ENCODE measurements at places on chromosomes 1 and 21.

GRCh38 chr1:203082571-203083462 lies 3.0 kb downstream of the MYOG start:
- DNase-seq: no peak

GRCh38 chr1:226871636-226872327 lies 1.4 kb downstream of the PSEN2 start:
- DNase-seq: no peak

- DNase-seq: no peak
Observed at GRCh38 chr1:2525572-2525919, 850 bp downstream of the PANK4 start.

DNA sequence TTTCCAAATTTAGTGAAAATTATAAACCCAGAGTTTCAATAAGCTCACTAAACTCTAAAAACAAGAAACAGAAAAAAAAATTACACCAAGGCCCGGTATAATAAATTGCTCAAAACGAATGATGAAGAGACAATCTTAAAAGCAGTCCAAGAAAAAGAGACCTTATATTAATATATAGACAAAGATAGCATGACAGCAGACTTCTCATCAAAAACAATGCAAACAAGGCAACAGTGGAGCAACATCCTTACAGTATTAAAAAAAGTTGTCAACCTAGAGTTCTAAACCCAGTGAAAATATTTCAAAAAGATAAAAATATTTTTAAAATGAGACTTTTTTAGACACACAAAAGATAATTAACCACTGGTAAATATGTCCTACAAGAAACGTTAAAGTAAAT lies 46.7 kb downstream of the KIFAP3 start:
- DNase-seq: no peak

DNA sequence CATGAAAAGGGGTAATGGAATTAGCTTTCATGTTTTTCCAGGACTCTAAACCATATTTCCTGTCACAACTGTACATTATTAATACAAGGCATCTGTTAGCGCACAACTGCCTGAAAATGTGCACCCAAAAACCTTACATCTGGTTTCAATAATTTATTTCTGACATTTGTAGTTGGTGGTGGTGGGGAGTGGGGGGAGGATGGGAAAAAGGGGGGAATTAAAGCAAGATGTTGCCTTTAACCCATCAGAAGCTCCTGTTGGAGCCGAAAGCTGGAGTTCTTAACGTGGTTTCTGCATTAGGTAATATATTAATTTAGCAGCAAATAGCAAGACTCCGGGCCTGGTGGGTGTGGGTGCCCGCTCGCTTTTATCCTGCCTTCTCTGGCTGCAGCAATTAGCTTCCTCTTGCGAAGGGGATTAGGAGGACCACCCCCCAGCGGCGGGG lies 36.9 kb upstream of the HHAT start:
- no peak for DNase-seq

DNA sequence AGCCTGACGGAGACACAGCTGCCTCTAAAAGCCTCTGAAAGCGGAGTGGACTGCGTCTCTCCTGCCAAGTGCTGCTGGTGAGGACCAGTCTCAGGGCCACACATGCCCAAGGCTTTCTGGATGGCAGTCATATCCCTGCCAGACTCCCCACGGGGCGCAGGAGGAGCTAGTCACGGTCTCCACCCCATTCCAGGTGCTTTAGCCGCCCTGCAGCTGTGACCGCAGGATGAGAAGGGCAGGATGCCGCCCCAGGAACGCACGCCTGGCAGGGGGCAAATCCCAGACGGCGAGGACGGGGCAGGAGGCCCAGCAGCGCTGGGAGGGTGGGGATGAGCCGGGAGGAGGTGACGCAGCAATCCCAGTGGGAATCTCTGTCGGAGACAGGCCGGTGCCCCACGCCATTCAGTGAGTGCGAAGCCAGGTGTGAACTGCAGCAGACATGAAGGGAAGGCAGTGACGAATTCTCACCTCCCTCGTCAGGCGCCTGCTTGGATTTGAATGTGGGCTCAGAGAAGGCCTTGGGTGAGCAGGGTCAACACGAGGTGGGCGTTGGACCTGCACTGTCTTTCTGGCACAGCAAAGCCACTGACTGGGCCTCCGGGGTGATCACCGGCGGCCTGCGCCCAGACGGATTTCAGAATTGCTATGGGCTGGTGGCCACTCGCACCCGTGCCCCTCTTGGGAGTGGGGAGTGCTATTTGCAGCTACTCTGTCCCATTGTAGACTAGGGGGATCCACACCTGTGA lies 38.5 kb upstream of the SLC19A1 start:
- no peak for DNase-seq

DNA sequence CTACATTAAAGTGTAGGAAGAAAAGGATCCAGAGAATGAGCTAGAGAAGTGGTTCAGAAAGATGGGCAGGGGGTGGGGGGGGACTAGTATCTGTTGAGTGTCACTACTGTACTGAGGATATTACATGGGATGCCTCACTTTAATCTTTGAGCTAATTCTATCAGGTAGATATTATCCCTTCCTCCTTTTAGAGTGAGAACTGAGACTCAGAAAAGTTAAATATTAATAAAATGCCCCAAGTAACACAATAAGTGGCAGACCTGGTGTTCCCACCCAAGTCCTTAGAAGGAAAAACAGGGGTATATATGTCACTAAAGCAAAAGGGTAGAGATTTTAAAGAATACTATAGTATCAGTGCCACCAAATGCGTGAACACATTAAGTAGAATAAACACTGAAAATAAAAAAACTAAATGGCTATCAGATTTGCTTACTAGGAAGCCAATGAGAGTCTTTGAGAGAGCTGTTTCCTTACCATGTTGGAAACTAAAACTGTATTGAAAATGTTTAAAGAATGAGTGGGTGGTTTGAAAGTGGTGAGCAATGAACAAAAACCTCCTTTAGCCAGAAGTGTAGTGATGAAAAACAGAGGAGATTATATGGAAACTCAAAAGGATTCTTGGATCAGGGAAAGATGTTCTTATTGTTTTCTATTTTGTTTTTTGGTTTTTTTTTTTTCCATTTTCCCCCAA lies 230.8 kb downstream of the BARHL2 start:
- DNase-seq: no peak

DNA sequence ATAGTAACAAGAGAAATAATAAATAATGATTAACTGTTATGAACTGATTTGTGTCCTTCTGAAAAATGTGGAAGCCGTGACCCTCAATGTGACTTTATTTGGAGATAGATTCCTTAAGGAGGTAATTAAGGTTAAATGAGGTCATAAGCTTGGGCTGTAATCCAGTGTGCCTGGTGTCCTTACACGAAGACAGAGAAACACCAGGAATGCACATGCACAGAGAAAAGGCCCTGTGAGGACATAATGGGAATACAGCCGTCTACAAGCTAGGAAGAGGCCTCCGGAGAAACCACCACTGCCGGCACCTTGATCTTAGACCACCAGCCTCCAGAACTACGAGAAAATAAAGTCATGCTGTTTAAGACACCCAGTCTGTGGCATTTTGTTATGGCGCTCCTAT lies 215.9 kb downstream of the NEGR1 start:
- no peak for DNase-seq

DNA sequence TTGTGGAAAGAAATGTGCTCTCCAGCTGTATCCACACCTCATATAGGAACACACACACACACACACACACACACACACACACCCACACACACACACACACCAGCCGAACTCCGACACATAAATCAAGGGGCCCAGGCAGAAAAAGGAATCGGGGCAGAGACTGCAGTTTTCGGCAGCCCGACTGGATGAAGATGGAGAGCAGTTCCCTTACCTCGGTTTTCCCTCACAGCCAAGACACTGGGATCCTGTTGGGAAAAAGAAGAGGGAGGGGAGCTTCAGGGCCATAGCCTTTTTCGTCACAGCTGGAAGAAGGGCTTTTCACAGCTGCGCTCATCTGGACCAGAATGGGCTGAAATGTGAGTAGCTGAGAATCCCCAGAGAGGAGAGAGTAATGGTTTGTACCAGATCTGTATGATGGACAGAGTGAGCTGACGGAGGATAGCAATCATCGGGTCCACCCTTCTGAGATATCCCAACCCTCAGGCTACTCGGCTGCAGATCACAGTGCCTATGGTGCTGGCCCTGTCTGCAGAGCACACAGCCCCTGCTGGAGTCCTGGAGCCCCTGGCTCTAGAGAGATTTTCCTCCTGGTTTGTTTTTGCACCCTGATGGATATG lies 37.7 kb downstream of the PIK3C2B start:
- DNase-seq: no peak

DNA sequence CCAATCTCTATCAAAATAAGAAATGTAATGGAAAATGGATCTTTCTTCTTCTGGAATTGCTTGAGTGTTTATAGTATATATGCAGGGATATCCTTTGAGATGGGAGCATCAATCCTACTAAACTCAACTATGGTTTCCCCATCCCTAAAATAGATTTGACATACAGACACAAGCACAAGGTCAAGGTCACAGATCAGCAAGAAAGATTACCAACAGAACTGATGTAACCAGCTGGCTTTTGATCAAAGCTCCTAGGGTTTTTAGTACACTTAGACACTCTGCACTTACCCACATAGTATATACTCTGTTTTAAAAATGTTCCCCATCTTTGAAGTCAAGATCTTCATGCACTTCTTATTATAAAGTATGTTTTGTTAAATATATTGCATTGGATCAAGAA lies 85.5 kb downstream of the NRIP1 start:
- DNase-seq: no peak

DNA sequence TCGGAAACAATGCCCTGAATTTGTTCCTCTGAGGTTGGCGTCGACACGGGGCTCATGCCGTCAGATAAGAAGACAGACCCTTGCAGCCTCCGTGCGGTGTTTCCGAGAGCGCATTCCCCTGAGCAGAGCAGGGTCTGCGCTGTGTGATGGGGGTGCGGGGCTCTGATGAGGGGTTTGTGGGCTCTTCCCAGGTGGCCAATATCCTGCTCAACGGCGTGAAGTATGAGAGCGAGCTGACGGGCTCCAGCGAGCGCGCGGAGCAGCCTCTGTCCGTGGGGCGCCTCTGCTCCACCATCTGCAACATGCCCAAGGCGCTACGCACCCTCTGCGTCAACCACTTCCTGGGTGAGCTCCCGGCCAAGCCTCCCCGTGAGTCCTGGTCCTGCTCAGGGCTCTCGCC lies 17.3 kb downstream of the SLC45A1 start:
- DNase-seq: no peak

- DNase-seq: no peak
Observed at GRCh38 chr1:247557926-247558674, 9.2 kb downstream of the GCSAML start.

DNA sequence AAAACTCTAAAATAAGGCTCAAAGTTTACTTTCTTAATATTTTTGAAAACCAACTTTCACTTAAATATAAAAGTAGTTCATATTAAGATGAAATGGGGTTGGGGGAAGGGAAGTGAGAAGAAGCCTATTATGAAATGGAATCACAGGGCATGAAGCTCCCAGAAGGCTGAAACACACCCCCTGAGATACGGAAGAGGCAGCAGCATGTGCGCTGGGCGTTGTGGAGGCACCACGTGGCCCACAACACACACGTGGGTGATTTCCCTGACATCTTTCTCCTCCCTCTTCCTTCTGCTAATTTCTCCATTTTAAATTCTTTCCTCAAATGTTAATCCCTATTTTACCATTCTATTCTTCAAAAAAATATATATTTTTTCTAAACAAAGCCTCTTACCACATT lies 35.6 kb upstream of the SEC16B start:
- DNase-seq: no peak

DNA sequence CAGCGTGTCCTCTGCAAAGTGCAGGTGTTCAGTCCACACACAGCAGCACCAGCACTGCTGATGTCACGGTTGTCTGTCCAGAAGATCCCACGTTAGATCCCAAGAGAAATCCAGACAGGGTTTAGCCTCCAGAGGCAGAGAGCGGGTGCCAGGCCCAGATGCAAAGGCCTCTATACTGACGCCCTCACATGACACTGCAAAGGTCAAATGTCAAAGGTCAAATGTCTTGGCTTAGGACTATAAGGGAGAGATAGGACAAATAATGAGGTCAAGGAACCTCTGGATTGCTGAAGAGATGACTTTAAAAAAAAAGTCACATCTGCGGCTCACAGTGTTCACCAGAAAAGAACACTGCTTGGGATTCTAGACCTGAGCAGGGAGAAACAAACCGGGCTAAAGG lies 101.5 kb downstream of the COLGALT2 start:
- no peak for DNase-seq

- DNase-seq: no peak
Observed at GRCh38 chr1:117209094-117209493, 1.6 kb downstream of the VTCN1 start.
